ENCODE measurements at places on chromosomes 1 and 21. TPM values are rescaled to one million over a fixed set of nuclear protein-coding genes. Genes with fewer than 3 reads are reported as not detected.

DNA sequence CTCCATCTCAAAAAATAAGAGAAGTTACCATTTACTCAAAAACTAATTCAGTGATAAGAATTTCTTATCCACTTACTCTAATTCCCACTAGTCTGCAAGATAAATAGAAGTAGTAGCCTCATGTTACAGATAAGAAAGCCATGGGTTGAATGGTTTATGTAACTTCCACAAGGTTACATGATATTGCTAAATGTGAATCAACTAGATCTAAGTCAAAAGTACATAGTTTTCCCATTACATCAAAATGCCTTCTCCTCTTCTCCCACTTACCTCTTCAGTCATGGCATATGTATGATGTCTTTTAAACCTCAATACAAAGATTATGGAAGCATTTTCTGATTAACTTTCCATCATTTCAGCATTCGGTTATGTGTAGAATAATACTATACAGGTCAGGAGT, 108.5 kb downstream of the ASH1L start:
- DNase-seq: no peak

- DNase-seq: no peak
Measured at GRCh38 chr1:29222686-29223085, 8.0 kb downstream of the MECR start.

GRCh38 chr1:65762081-65762862, 30.4 kb upstream of the PDE4B start:
- no peak for DNase-seq

GRCh38 chr1:89966656-89967055, 28.3 kb upstream of the ZNF326 start:
- DNase-seq: no peak

DNA sequence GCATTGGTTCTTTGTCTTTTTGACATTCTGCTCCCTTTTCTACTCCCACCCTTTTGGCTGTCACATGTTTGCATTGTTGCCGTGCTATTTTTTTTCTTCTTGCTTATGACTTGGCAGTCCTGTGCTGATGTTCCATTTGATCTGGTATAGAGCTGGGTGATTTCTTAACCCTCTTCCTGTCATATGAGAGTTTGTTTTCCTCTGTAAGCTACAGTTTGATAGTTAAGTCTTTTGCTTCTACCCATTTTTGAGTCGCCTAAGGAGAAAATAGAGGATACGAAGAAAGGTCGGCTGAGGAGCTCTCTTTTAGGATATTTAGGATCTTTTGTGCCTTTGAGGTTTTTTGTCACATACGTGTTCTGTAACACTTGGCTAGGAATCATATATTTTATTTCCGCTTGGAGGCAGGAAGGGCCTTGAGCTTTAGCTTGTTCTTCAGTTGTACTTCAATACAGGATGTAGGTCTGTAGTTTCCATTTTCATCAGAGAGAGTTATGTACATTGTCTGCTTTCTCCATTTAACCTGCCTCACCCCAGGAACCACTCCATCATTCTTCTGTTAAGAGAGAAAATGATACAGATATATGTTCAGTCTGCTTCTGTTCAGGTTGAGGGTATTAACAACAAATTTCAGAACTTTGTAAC, 150.7 kb downstream of the BACH1 start:
- DNase-seq: no peak

GRCh38 chr1:211639475-211640300, 35.7 kb downstream of the NEK2 start:
- DNase-seq: peak; percentile 39

GRCh38 chr1:65260851-65261473, 48.4 kb upstream of the DNAJC6 start:
- no peak for DNase-seq

GRCh38 chr1:174902531-174903099, 97.1 kb upstream of the CACYBP start:
- peak; percentile 46 for DNase-seq

GRCh38 chr1:42399315-42400100, 18.9 kb downstream of the RIMKLA start:
- no peak for DNase-seq

- no peak for DNase-seq
Measured at GRCh38 chr1:231550448-231550781, 21.9 kb downstream of the TSNAX start.

GRCh38 chr1:3521426-3521825, 67.0 kb downstream of the ARHGEF16 start:
- DNase-seq: no peak

GRCh38 chr21:46039891-46040660, 57.8 kb upstream of the COL6A2 start:
- no peak for DNase-seq

GRCh38 chr21:37855271-37855646, 61.0 kb downstream of the KCNJ6 start:
- no peak for DNase-seq

DNA sequence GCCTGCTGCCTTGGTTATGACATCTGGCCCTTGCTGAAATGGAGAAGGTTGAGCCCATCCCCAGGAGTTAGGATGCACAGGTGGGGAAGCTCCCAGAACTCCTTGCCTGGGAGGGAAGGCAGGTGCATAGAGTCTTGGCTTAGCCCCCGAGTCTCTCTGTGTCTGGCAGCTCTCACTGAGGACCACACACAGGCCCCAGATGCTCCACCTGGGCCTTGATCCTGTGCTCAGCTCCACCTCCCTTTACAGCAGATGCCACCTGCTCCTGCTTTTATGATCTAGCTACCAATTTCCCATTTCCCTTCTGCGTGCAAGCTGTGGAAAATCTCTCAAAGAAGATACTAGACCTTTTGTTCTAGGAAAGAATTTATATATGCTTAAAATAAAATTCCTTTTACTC, 28.8 kb upstream of the KCNJ6 start:
- no peak for DNase-seq

GRCh38 chr1:45987204-45987603, 145.2 kb downstream of the PIK3R3 start:
- DNase-seq: no peak

DNA sequence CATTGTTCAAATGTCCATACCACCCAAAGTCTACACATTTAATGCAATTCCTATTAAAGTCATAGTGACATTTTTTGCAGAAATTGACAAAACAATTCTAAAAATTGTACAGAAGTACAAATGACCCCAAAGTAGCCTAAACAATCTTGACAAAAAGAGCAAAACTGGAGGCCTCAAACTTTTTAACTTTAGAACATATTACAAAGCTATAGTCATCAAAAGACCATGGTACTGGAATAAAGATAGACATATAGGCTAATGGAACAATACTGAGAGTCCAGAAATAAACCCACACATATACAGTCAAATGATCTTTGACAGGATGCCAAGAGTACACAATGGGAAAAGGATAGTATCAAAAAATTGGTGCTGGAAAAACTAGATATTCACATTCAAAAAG, 213.2 kb upstream of the SAMSN1 start:
- no peak for DNase-seq

DNA sequence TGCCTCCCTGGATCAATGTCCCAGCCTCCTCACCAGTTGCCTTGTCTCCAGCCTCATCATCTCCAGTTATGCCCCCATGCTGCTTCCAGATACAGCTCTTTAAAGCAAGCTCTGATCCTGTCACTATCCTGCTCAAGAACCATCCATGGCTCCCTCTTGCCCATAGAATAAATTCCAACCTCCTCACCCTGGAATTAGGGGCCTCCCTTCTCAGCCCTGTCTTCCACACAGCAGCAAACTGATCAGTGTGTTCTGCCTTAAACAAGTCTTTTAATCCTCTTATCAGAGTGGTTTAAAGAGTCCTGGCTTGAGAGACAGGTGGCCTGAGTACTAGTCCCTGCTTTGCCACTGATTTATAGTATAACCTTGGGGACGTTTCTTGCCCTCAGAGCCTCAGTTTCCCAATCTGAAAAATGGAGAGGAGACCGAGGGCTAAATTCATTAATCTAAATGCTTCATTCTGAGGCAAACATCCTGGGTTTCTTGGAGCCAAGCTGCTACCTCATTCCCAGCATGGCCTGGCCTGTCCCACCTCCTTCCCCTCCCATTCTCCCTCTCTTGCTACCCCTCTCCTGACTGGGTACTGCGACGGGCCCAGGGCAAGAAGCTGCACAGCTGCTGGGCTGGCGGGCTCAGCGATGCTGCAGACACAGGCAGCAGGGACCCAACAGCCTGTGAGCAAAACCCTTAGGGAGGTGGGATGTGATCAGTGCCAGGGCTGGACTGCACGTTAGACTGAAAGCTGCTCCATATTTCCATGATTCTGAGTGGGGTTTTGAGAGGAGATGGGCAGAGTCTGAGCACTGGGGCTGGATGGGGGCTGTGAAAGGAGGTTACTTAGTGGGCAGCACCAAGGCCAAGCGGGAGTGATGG, 221.4 kb downstream of the PTPRU start:
- no peak for DNase-seq

DNA sequence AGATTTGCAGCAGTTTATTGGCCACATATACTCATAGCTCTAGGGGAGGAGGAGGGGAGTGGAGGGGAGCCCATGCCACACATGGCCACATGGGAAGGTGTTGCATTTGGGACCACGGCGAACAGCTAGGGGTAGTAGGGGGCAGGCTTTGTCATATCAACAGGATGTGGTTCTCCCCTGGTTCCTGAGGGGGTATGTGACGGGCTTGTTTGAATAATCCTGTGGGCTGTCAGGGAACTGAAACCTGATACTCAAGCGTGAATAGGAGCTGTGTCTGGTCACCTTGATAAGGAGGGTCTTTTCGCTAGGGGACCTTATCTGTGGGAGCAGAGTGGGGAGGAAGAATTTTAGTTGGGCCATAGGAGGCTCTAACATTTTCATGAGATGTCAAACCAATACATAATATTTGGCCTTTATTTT, 264.7 kb downstream of the CTH start:
- no peak for DNase-seq

GRCh38 chr1:14136152-14136763, 436.3 kb downstream of the PRDM2 start:
- DNase-seq: no peak

- no peak for DNase-seq
Measured at GRCh38 chr1:37822906-37823815, 15.2 kb upstream of the YRDC start.

DNA sequence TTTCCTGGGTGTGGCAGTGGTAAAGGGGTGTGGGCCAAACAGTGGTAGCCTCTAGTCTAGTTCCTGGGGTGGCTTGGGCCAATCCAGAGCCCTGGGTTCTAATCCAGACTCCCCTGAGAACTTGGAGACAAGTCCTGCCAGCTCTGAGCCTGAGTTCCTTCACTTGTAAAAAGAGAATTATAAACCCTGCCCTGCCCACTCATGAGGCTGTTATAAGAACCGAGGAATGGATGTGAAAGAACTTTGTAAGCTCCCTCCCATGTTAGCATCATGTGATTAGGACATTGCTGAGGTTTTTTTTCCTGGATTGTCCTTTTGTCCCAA, 131.0 kb downstream of the RRAGC start:
- no peak for DNase-seq

GRCh38 chr1:35585281-35585680, 12.2 kb downstream of the TFAP2E start:
- DNase-seq: no peak

- no peak for DNase-seq
Measured at GRCh38 chr21:21730512-21730911, 732.3 kb downstream of the NCAM2 start.

GRCh38 chr1:212587016-212587887, 21.3 kb upstream of the ATF3 start:
- DNase-seq: no peak

GRCh38 chr1:3463891-3464648, 9.6 kb downstream of the ARHGEF16 start:
- peak; percentile 15 for DNase-seq

DNA sequence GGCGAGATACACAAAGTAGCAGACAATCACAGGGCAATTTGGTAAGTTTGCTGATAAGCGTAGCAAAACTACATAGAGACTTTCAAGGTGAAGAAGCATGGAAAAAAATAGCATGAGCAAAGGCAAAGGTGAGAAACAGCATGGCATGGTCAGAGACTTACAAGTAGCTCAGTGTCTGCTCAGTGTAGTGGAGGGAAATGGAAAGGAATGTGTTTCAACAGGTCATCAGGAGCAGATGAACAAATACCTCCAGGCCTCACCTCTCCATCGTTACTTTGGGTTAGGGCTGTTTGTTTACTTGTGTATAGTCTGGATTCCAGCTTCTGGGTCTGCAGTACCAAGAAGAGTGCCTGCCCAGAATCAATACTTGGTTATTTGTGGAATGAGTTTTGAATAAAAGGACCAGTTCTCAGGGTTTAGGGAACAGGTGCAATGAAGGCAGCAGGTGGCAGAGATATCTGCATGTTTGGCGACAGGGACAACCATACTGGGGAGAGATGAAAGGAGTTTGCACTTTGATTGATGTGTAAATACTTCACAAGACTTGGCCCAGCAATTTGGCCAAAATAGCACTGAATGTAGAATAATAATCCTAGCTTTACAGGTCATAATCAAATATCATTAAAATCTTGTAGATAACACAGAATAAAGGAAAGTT, 97.0 kb upstream of the FGGY start:
- DNase-seq: no peak

Gene ZRANB2
- total RNA-seq: 24.9 TPM

Gene CCDC30
- total RNA-seq: 0.93 TPM

Gene GABPB2
- total RNA-seq: 2.9 TPM

Gene VHLL
- not detected for total RNA-seq

Gene SELL
- total RNA-seq: 2.2 TPM

Gene ABCD3
- 67.5 TPM for total RNA-seq

Gene CYP4X1
- total RNA-seq: 2.0 TPM

Gene ERI3
- total RNA-seq: 22.3 TPM

Gene PKLR
- 95.3 TPM for total RNA-seq
